ENCODE measurements at places on chromosomes 6 and 20. TPM values are rescaled to one million over a fixed set of nuclear protein-coding genes. Genes with fewer than 3 reads are reported as not detected.

Gene PACRG
- total RNA-seq = not detected

- no peak for ATAC-seq
Observed at GRCh38 chr6:37724530-37725220, 27.0 kb upstream of the MDGA1 start.

Gene C20orf96
- 5.2 TPM for total RNA-seq

GRCh38 chr6:21666853-21667681 is 73.5 kb downstream of the SOX4 start:
- ATAC-seq = no peak

DNA sequence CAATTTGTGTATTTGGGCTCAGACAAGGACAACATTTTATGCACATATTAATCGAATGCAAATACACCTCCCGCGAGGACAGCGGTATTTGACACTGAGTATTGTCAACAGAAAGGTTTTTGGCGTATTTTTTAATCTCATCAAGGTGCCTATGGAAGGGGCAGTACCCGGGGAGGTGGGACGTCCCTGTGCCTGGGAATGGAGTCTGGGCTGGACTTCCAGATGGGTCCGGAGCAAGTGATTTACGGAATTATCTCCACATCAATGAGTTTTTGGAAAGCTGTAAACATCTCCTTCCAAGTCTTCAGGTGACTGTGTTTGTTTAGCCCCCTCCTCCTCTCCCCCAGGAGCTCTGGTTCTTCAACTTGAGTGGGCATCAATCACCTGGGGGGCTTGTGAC is 39.8 kb downstream of the PRR18 start:
- no peak for ATAC-seq

- ATAC-seq = no peak
Observed at GRCh38 chr6:100101644-100102043, 107.6 kb upstream of the MCHR2 start.

- no peak for ATAC-seq
Observed at GRCh38 chr20:33875534-33876026, 64.4 kb downstream of the CHMP4B start.

DNA sequence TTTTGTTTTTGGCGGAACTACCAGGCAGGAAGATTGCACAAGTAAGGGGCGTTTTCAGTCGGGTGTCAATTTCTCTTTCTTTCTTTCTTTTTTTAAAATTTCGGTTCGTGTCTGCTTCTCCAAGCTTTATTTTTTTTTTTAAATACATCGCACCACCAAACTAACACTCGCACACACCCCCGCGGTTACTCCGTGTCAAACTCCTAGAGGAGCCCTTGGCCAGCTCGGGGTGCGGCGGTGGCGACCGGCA is 338 bp downstream of the UTRN start:
- peak; percentile 38 for ATAC-seq
